ENCODE measurements at places on chromosomes 2 and 18.

DNA sequence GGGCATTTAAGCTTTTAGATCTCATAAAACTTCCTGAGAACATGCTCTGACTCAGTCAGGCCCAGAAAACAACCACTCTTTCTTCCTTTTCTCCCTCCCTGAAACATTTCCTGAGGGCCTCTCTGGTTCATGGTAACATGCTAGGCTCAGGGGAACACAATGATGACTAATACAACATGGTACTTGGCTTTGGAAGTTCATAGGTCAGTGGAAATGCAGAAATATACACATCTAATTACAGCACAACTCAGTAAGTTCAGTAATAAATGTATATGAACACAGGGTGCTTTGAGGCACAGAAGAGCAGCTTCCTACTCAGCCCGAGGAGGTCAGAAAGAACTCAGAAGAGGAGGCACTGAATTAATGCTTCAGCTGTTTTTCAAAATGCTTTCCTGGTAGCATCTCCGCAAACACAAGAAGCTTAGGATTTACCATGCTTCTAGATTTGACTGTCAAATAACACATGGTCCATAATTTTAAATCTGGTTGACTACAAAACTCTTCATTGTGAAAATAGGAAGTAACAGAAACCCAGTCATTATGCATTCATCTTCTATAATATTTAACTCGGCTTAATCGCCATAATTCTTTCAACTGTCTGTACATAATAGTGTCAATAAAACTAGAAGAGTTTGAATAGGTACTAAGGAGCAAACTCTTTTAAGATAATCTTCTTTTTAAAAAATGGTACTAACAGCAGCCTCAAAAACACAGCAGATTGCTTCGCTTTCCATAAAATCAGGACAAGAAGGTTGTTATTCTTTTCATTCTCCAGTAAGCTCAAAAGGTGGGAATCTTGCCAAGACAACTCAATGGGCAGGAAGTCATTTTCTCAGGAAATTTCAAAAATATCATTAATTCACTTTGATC, 251.3 kb downstream of the DLGAP1 start:
- no peak for DNase-seq

- no peak for DNase-seq
Observed at GRCh38 chr2:7572450-7572849, 655.2 kb downstream of the RNF144A start.

DNA sequence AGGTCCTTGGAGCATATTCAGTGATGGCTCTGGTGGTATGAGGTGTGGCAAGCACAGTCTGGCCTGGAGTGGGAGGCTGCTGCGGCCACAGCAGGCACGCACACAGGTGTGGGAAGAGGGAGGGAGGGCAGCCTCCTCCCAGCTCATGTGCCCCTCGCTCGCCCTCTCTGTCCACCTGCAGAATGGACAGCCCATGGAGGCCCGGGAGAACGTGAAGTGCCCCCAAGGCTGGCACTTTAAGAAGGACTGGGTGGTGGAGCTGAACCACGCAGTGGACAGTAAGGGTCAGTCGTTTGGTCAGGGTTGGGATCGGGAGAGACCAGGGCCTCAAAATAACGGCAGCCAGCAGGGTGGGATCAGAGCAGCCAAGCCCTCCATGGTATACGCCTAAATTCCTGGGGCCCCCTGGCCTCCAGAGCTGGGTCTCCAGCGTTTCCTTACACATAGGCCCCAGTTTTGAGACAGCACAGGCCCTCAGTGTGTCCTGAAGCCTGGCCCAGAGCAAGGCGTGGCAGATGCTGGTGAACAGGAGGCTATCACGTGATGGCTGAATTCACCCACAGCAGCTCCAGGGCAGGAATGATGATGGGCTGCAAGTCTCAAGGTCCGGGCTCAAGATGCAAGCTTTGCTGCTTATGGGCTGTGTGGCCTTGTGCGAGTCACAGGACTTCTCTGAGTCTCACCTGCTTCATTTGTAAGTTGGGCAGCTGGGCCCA, 47.9 kb downstream of the FER1L5 start:
- no peak for DNase-seq

- no peak for DNase-seq
Observed at GRCh38 chr2:190355968-190356644, 12.7 kb downstream of the INPP1 start.

GRCh38 chr18:3466045-3466444, 16.1 kb downstream of the TGIF1 start:
- no peak for DNase-seq

DNA sequence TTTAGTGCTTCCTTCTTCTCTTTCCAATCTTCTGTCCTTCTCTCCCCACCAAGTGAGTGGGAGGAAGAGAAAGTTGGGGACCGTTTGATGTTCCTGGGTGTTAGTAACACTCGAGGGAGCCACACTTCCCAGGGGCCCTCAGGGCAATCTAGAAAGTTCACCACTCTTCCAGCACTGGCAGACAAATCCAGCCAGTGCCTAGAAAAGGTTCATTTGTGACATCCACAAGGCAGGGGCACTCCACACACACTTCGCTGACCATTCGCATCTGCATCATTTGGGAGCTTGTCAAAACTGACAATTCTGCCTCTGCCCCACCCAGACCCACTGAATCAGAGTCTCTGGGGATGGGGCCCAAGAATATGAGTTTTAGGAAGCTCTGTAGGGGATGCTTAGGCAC, 86.8 kb upstream of the ST3GAL5 start:
- no peak for DNase-seq

Data from Right ventricle myocardium superior (tissue), 1 donor.